Naive thymus-derived CD8-positive, alpha-beta T cell (primary cell): ENCODE measurements at places on chromosomes 5 and 9. TPM values are rescaled to one million over a fixed set of nuclear protein-coding genes. Genes with fewer than 3 reads are reported as not detected.

Gene ELOVL7
- not detected for total RNA-seq

Gene GNA14
- not detected for total RNA-seq

Gene SMIM33
- total RNA-seq, result not detected

- H3K27me3 ChIP-seq, result no peaks in the 10 kb centered on the region
- peaks cover 83% of the 10 kb centered on the region for H3K36me3 ChIP-seq
- no peak overlapping the region for H3K4me3 ChIP-seq
- DNase-seq, result no peak
- no peak overlapping the region for H3K27ac ChIP-seq
- peaks cover 2% of the 10 kb centered on the region for H3K4me1 ChIP-seq
Measured at GRCh38 chr5:10431415-10431814, 10.3 kb upstream of the ROPN1L start.

GRCh38 chr9:120242116-120242811 is 337.7 kb downstream of the CDK5RAP2 start:
- H3K4me3 ChIP-seq, result no peak overlapping the region
- no peak overlapping the region for H3K27ac ChIP-seq
- DNase-seq, result no peak
- peaks cover 11% of the 10 kb centered on the region for H3K27me3 ChIP-seq
- H3K36me3 ChIP-seq, result no peaks in the 10 kb centered on the region

GRCh38 chr5:43891112-43891511 is 288.1 kb downstream of the NNT start:
- H3K27me3 ChIP-seq, result no peaks in the 10 kb centered on the region
- no peak overlapping the region for H3K4me3 ChIP-seq
- no peaks in the 10 kb centered on the region for H3K36me3 ChIP-seq
- DNase-seq, result no peak

DNA sequence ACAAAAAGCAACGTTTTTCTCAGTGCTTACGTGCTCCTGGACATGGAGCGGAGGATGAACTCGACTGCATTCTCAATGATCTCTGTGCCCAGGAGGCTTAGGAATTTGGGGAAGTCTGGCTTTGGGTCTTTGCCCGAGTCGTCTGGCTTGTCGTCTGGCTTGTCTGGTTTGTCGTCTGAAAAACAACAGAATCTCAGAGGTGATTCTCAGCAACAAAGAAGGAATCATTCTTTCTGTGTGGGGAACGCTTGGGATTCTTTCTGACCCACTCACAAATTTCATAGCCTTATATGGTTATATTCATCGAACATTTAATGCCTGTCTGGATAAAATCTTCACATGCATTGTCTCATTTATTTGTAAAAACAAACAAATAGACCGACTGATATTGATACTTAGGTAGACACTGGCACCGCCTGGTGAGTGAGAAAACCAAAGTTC is 4.7 kb downstream of the C5orf46 start:
- no peaks in the 10 kb centered on the region for H3K36me3 ChIP-seq
- H3K4me3 ChIP-seq, result no peak overlapping the region
- no peaks in the 10 kb centered on the region for H3K4me1 ChIP-seq
- no peak for DNase-seq

- H3K27ac ChIP-seq, result no peak overlapping the region
- no peak overlapping the region for H3K4me3 ChIP-seq
- H3K4me1 ChIP-seq, result peaks cover 19% of the 10 kb centered on the region
- no peaks in the 10 kb centered on the region for H3K27me3 ChIP-seq
- DNase-seq, result no peak
Measured at GRCh38 chr5:53008751-53009150, 19.6 kb downstream of the ITGA2 start.

- H3K36me3 ChIP-seq, result no peaks in the 10 kb centered on the region
- no peak for DNase-seq
- H3K27ac ChIP-seq, result no peak overlapping the region
- no peak overlapping the region for H3K4me3 ChIP-seq
- H3K27me3 ChIP-seq, result no peaks in the 10 kb centered on the region
- no peaks in the 10 kb centered on the region for H3K4me1 ChIP-seq
Measured at GRCh38 chr5:26868504-26868903, 169.9 kb downstream of the CDH9 start.
